ENCODE measurements at places on chromosomes 16 and 17.
A peak's percentile ranks its signal among the peaks of the same experiment; 100 is the strongest.

GRCh38 chr17:79942591-79943346 is 92.9 kb downstream of the TBC1D16 start:
- no peak for DNase-seq

- no peak for DNase-seq
Observed at GRCh38 chr16:3804426-3805016, 76.0 kb downstream of the CREBBP start.

- no peak for DNase-seq
Observed at GRCh38 chr17:27239046-27239445, 54.9 kb upstream of the WSB1 start.

GRCh38 chr16:65318590-65319257 is 196.9 kb upstream of the CDH11 start:
- no peak for DNase-seq

DNA sequence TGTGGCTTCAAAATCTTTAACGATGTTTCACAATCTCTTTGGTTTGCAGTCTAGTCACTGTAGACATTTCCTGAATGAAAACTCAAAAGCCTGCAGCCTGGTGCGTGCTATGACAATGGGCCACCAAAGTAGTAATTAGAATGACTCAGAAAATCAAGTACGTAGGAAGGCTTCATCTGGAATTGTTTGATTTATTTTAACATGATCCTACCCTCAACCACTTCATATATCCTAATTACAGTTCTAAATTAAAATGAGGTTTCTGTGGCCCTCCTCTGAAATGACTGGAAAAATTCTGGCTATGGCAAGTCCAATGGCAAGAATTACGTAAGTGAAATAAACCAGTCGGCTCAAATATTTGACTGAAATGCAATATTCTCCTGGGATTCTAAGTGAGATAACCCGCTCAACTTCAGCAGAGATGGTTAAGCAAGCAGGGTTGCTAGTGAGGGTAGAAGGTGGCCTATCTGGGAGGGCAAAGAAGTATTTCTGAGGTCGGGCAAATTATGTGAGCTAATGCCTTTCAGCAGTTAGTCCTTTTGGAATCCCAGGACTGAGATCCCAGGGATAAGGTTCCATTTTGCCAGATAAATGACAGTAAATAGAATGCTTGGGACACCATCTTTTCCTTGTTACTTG is 145.6 kb upstream of the MYOCD start:
- DNase-seq = no peak

DNA sequence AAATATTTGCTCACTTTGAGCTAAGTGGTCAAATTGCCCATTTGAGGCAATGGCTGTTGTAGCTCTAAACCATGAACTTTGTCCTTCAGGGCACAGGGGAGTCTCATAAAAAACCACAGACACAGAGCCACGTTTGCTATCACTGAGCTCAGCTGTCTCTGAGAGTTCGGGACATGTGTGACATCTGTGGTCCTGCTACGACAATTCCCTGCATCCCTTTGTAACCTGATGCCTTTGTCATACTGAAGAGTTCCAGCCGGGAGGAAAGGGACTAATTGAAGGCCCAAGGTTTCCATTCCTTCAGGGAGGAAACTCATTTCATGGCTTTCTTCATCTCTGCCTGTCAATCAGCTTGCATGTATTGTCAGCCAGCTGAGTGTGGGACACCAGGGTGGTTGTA is 599.4 kb upstream of the CDH5 start:
- no peak for DNase-seq

DNA sequence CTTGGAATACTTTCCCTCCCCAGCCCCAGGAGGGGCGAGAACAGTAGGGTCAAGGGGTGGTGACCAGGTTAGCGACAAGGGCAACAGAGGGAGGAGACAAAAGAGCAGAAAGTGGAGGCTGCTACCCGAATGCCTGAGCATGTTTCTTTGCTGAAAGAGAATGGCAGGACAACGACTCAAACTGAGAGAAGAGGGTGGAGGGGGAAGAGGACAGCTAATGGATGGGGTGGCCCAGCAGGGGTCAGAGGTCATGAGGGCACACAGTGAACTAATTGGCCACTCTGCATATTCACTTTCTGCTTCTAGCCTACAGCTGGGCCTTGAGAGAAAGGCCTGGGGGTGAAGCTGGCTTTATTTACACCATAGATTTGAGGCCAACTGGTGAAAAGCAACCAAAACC is 19.1 kb upstream of the DDX52 start:
- no peak for DNase-seq

DNA sequence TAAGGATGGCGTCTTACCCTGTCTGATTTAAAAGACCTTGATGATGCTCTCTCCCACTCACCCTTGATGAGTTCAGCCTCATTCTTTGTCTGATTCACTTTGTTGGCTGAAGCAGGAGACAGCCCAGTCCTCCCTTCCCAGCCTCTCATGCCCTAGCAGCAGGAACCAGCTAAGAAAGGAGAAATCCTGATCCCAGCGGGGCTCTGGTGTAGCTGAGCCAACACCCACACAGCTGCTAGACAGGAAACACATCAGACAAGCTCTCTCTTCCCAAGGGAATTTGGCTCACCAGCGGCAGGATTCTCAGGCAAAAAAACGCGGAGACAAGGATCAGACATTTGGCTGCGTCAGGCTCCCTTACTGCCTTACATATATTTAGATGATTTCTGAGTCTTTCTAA is 211.5 kb downstream of the CDH11 start:
- no peak for DNase-seq

- no peak for DNase-seq
Observed at GRCh38 chr16:89375021-89375420, 115.3 kb downstream of the ANKRD11 start.

DNA sequence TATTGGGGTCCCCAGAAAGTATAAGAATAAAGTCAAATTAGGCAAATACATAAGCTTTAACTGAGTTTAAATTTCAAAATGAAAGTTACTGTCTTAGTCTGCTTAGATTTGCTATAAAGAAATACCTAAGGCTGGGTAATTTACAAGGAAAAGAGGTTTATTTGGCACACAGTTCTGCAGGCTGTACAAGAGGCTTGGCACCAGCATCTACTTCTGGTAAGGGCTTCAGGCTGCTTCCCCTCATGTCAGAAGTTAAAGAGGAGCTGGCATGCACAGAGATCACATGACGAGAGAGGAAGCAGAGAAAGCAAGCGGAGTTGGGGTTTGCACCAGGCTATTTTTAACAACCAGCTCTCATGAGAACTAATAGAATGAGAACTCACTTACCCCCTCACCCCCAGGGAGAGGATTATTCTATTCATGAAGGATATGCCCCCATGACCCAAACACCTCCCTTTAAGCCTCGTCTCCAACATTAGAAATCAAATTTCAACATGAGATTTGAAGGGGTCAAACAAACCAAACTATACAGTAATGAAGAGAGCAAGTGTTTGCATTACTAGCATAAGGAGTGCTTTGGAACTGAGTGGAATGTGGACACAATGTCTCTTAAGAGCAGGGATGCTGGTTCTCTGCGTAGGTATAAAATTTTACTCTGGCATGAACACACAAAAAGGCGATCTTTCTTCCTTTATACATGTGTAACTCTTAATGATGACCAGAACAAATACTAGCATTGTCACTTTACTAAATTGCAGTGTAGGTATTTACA is 292.8 kb upstream of the PMFBP1 start:
- no peak for DNase-seq

DNA sequence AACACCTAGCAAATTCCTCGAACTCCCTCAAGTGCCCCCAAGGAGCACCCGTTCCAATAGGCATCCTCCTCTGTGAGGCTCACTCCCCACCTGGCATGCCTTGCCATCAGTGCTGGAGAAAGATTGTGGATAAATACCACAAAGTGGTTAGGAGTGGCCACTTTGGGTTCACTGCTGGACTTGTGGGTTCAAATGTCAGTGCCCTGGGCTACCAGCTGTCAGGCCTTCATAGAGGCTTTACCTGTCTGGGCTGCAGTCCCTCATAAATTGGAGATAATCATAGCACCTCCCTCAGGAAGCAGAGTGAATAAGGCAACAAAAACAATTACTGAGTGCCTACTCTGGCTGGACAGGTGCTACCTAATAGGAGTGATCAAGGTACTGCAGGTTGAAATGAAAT is 1.5 kb upstream of the SYT17 start:
- DNase-seq = no peak

DNA sequence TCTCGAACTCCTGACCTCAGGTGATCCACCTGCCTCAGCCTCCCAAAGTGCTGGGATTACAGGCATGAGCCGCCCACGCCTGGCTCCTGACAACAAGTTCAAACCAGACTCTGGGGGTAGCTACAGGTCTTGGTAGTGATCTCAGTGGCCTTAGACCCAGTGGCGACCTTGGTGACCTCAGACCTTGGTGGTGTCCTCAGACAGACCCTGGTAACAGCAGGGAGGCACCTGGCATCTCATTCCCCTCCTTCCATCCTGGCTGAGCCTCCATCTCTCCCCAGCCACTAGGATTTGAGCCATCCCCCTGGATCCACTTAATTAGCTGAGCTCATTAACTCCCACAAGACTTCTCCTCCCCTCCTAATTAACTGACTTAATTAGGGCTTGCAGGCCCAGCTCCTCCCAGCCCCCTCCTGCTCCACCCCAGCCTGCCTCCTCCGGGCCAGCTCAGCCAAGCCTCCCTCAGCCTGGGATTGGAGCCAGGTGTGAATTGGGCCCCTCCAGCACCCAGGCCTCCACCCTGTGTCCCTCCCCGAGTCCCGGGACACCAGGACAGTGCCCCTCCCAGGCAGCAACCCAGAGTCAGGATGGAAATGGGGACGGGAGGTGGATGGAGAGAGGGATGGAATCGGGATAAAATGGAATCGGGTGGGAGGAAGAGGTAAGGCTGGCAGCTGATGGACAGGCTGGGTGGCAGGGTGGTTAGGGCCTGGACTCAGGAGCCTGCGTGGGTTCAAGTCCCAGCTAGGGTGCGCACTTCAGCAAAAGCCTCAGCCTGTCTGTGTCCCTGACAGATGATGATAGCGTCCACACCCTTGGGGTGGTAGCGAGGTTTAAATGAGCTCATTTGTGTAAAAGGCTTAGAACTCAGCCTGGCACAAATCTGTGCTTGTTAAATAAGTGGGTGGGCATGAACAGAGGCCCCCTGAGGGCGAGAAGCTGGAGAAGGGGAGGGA is 11.2 kb upstream of the SBK1 start:
- no peak for DNase-seq

GRCh38 chr17:7843536-7844291 is 9.7 kb downstream of the KDM6B start:
- peak; percentile 88 for DNase-seq

- DNase-seq = no peak
Observed at GRCh38 chr16:87642491-87642890, 40.2 kb downstream of the JPH3 start.

GRCh38 chr17:2598166-2598565 is 4.7 kb downstream of the PAFAH1B1 start:
- no peak for DNase-seq

DNA sequence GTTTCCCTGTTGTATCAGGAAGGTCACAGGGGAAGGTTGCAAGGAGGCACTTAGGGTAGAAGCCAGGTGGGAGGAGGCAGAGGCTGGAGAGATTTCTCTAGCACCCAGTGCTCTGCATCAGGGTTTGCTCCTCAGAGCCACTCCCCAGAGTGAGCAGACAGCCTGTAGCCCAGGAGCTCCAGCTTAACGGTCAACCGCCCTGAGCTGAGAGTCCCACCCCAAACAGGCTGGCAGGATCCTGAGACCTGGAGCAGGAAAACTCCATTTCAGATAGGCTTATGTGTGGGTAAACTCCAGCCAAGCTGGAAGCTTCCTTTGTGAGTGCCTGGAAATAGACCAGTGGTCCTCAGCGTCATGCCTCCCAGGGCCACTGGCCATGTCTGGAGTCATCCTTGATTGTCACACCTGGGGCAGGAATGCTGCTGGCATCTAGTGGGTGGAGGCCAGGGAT is 37.9 kb downstream of the MPRIP start:
- DNase-seq = no peak

DNA sequence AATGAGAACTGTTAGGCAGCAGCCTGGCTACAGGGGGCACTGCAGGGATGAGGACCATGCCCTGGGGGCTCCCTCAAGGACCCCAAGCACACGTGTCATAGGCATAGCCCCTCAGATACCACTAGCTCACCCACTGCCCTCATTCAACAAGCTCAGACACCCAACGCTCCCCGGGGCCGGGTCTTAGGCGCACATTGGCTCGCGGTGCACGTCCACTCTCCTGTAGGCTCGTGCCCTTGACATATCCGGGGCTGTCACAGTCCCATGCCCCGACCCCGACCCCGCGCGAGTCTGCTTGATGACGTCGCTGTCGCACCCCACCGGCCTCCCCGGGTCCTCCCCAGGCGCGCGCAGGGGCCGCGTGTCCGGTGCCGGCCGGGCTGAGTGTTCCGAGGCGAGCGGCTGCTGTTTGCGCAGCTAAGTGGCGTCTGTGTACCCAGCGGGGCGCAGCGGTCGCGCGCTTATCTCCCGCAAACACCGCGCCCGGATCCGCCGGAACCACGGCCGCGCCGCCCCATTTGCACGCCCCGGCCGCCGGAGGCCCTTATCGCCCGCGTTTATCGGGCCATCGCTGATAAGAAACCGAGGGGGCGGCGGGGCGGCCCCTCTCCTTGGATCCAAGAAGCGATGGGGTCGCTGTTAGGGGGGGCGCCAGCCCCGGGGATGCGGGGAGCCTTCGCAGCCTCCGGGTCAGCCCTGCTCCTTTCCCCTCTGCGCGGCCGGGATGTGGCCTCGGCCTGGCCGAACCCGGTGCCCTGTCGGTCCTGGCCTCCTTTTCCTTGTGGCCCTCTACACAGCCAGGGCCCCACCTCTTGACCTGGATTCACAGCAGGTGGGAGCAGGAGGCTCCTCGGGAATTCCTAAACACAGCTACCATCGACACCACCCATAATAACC is 20.7 kb upstream of the NAGS start:
- no peak for DNase-seq

- no peak for DNase-seq
Observed at GRCh38 chr17:66812571-66812970, 22.3 kb upstream of the CACNG5 start.

- DNase-seq = no peak
Observed at GRCh38 chr16:924063-924462, 46.7 kb downstream of the LMF1 start.

- DNase-seq = no peak
Observed at GRCh38 chr17:2889256-2889655, 93.0 kb downstream of the RAP1GAP2 start.

DNA sequence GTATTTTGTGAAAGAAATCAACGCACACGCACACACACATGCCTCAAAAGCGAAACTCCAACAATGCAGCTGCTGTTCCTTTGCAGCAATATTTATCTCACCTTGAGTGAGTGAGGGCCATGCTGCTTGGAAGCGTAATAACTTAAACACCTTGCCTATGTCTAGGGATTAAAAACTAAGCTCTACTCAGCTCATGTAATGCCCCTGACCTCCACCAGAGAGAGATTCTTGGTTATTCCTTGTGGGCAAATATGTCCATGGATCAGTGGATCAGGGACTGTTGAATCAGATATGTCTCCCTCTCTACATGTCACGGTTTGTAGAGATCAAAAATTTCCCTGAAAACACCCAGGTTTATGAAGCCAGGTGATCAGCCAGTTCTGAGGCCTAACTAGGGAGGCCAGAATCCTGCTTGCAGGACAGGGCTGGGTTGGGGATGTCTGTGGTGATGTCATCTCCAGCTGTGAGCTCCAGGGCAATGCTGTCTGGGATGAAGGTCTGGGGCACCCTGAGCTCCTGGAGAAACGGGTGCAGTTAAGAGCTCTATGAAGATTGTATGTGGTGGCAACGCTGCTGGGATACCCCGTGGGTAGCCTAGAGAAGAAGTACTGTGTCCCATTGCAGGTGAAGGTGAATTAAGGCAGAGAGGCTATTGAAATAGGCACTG is 149.4 kb downstream of the KCNJ12 start:
- DNase-seq = no peak
